Iris pigment epithelial cell (primary cell): ENCODE measurements at places on chromosomes 3 and 15.

DNA sequence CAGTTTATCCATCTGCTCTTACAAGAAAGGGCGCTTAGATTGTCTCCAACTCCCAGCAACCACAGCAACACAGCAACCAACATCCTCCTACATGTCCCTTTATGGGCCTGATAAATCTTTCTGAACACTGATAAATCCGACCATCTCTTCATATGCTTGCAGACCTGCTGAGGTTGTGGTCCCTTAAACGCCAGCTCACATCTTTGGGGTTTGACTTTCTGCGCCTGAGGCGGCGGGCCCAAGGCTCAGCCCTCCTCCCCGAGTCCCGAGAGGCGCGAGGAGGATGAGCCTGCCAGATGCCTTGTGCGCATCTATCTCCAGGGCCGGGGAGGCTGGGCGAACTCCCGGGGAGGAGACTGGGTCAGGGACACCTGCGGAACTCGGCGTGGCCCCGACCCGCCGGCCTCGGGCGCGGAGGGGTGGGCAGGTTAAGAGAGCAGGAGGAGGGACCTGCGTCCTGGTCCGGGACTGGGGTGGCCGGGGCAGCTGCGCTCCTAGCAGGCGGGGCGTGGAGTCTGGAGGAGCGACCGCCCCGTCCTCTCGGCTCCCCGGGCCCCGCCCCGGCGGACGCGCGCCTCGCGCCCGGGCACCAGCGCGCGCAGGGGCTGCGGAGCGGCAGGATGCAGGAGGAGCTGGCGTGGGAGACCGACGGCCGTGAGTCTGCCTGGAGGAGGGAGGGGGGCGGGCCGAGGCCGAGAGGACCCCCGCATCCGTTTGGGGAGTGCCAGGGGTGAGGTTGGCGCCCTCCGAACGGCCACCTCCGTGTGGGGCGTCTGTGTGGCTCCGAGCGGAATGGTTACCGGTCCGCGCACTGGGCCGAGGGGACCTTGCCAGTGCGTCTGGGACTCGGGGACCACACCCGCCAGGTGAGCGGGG lies at the start of gene ANKDD1A:
Gene ANKDD1A, plus strand, starts transcription at position 592 of the 876 bp plus-strand sequence. Its CDS starts 29 bp downstream, at position 621.
- peak; percentile 57 for DNase-seq

GRCh38 chr15:97386940-97387339 lies 573.6 kb upstream of the ARRDC4 start:
- DNase-seq: no peak

- DNase-seq: no peak
Measured at GRCh38 chr15:23646165-23647000, 1.3 kb downstream of the MAGEL2 start.

DNA sequence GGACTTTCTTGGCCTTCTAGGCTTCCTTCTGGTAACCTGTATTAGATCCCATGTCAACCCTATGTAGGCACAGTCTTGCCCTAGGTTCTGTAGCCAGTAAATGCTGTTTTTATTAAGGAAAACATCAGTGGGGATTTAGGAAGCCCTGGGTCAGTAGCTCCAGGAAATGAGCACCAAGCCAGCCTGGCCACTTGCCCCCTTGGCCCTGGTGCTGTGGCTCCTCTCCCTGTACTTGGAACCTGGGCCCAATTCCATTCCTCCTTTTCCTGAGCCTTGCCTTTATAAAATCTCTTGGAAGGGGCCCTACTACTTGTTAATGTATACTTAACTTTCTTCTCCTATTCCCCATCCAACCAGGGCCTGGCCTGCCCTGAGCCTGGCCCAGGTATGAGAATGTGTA lies 243.8 kb upstream of the TPRG1 start:
- no peak for DNase-seq
